ENCODE measurements at places on chromosomes 2 and 18.

GRCh38 chr2:98191883-98192282, 104.9 kb downstream of the VWA3B start:
- no peak for DNase-seq

GRCh38 chr2:223315813-223316212, 263.8 kb downstream of the KCNE4 start:
- DNase-seq = no peak

DNA sequence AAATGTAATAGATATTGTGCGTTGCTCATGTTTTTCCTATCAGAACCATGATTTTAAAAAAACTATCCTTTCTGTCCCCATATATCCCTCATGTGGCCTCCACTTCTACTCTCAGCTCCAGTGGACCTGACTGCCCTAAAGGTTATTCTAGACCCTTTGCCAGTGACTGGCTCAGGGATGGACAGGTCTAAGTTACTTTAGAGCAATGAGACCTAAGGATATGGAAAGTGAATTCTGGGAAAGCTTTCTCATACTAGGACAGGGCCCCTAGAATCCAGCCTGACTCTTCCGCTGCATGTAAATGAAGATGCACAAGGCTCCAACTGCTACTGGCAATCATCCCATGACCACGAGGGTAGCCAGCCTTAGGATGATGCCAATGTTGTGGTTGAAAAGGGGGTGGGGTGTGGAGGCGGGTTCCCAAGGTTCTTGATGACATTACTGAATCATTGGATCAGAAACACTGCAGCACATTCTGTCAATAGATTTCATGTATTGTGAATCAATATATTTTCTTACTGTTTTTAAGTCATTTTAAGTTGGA, 21.3 kb downstream of the C2orf69 start:
- DNase-seq = no peak

GRCh38 chr2:142991295-142991694, 113.8 kb downstream of the KYNU start:
- no peak for DNase-seq

GRCh38 chr2:209236377-209236776, 187.5 kb upstream of the MAP2 start:
- no peak for DNase-seq

GRCh38 chr2:14928056-14928455, 295.5 kb downstream of the LRATD1 start:
- no peak for DNase-seq

GRCh38 chr2:184322615-184323014, 275.7 kb upstream of the ZNF804A start:
- DNase-seq = no peak

GRCh38 chr2:217746808-217747207, 256.0 kb downstream of the TNS1 start:
- no peak for DNase-seq

GRCh38 chr2:30231996-30232800, 864 bp downstream of the LBH start:
- DNase-seq = no peak

- no peak for DNase-seq
Measured at GRCh38 chr2:219056176-219056895, 4.4 kb downstream of the IHH start.

DNA sequence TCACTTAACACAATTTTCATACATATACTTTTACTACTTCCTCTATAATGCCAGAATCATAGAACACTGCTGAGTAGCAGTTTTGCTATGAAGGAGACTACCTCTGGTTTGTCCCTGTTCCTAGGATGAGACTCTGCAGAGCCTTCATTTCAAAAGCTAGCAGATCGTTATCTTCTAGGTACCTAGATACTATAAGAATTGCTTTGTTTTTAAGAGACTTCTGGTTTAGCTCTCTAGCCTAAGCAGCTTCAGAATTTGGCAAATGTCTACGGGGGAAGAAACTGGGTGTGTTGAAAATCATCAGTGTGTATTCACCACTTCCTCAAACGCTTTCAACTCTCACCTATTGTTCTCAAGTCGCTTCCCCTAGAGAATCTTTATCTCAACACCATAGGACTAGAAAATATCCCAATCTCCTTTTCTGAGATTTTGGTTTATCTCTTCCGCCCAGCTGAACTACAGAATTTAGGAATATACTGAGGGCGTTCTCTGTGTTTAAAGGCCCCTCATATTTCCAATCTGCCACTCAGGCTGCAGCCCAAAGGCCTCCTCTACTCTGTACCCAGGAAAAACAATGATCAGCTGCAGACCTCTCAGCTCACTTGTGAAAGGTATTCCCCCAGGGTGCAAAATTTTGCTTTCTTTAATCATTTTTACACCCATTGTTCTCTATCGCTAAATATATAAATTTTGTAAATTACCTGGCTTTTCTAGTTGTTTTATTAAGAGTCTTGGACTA, 28.7 kb downstream of the SMAD2 start:
- DNase-seq = no peak

DNA sequence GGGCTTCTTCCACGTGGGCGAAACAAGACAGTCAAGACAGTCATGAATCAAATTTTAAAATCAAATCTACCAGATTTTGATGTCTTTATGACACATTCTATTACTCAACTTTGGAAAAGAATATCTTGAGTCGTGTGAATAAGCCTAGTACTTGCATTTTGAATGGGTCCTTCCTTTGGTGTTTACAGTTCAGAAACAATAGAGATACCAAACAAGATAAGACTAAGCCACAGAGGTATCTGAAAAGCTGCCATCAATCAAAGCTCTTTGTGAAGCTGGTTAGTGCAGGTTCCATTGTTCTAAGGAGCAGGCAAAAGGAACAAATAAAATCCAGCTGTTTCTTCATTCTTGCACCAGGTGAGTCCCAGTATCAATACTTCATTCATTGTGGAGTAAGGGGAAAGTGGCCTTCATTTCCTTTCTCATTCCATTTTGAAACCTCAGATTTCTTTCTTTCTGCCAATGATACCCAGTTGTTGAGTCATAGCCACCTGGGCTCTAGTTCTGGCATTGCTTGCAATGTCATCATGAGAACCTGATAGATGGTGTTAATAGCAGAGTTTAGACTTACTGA, 151.7 kb upstream of the L3MBTL4 start:
- no peak for DNase-seq

- DNase-seq = no peak
Measured at GRCh38 chr2:31333046-31333445, 81.5 kb downstream of the XDH start.

- DNase-seq = no peak
Measured at GRCh38 chr2:48165070-48165753, 258.9 kb upstream of the FBXO11 start.

DNA sequence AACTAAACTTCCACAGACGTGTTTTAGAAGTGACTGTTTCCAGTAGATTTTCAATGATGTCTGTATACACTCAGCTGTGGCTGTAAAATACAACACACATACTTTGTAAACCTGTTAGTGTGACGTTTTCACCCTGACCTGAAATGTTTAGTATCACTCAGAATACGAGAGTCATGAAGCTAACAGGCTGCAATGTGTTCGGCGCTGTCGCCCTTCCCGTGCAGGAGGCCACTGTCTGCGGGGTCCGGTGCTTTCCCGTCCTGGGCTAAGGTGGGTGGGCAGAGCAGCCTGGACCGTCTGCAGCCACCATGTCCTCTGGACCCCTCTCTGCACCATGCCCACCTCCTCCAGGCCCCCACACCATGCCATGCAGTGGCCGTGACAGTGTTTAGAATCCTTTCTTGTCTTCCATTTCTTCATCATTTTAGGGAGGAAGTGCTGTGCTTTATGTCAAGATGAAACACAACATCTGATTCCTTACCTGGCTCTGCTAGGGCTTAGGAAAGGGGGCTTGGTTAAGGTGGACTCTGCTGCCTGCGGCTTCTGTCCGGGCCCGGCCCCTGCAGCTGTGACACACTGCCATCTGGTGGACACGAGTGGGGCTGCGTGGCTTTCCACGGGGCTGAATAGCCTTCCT, 53.8 kb upstream of the RBM44 start:
- DNase-seq = no peak

DNA sequence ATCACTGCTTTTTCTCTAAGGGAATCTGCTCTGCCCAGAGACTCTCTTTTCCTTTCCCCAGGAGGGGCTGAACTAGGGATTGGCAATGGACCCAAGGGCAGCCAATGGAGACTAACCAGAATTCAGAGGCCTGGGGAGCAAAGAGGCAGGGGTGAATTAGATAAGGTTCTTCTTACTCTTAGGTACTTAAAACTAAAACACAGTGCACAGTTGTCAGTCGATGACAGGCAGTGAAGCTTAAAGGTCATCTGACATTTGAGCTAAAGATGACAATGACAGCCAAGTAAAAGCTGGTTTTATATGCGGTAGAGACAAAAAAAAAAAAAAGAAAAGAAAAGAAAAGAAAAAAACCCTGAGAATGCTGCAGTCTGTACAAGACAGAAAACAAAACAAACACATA, 57.8 kb downstream of the HIBCH start:
- DNase-seq = no peak

GRCh38 chr2:221726894-221727513, 154.9 kb upstream of the EPHA4 start:
- no peak for DNase-seq

- DNase-seq = no peak
Measured at GRCh38 chr18:77067291-77068061, 65.1 kb downstream of the MBP start.

DNA sequence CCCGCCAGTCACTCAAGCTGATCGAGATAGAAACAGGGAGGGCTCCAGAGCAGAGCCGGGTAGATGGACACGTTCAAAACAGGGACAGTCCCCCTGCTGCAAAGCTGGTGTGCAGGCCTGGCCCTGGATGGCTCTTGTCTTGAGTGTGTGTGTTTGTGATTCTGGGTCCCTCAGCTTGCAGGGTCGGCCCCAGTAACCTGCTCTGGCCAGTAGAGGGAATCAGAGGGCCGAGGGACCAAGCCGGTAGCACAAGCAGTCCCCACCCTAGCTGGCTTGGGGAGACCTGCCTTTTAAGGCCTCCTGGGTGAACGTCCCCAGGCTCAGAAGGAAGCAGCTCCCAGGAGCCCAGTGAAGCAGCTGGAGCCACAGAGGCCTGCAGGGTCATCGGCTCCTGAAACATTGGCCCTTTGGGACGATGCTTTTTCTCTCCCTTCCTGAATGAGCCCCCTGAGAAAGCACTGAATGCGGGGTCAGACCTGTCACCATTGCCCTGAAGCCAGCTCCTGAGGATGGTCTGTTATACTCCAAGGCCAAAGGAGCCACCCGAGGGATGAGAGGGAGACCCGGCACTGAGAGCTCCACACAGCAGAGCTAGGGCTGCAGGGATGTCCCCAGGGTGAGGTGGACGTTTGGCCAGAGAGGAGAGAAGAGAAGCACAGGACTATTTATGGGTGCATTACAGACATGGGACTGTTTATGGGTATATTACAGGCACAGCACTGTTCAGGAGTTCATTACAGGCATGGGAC, 15.4 kb upstream of the MLPH start:
- no peak for DNase-seq

GRCh38 chr2:222973237-222973636, 78.8 kb upstream of the KCNE4 start:
- DNase-seq = no peak

All from GM04503 (cell line).